ENCODE measurements at places on chromosomes 16 and 17. TPM values are rescaled to one million over a fixed set of nuclear protein-coding genes. Genes with fewer than 3 reads are reported as not detected.

GRCh38 chr16:67441271-67441753, 10.4 kb downstream of the HSD11B2 start:
- H3K36me3 ChIP-seq = peaks cover 72% of the 10 kb centered on the region
- H3K27me3 ChIP-seq = no peaks in the 10 kb centered on the region
- no peak overlapping the region for H3K27ac ChIP-seq
- no peaks in the 10 kb centered on the region for H3K4me1 ChIP-seq

DNA sequence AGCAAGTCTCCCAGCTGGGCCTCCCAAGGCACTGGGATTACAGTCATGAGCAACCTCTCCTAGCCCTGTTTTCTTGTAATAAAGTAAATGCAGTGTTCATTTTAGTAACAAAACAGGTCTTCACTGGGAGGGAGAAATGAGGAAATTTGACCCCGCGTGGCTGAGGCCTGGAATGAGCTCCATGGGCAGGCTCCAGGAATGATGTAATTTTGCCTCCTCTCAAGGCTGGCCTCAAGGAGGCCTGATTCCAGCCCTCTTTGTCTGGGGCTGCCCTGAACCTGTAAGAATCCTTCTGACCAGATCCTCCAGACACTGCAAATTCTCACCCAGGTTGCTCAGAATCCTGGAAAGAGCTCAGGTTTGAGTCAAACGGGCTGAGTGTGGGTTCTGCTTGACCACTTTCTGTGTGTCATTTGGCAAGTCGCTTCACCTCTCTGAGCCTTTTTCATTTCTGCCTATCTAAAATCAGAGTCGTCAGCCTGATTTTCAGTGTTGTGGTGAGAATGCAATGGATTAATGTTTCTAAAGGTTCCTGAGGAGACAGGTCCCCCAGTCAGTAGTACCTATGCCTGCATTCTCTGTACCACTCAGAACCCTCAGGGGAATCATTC, 57.1 kb downstream of the RAB11FIP4 start:
- H3K36me3 ChIP-seq = no peaks in the 10 kb centered on the region
- H3K4me3 ChIP-seq = no peak overlapping the region
- no peaks in the 10 kb centered on the region for H3K4me1 ChIP-seq
- H3K27me3 ChIP-seq = no peaks in the 10 kb centered on the region
- H3K27ac ChIP-seq = no peak overlapping the region

- H3K4me3 ChIP-seq = no peak overlapping the region
- DNase-seq = no peak
- no peaks in the 10 kb centered on the region for H3K36me3 ChIP-seq
- H3K27ac ChIP-seq = no peak overlapping the region
Measured at GRCh38 chr17:79878329-79878947, 39.2 kb upstream of the CBX4 start.

DNA sequence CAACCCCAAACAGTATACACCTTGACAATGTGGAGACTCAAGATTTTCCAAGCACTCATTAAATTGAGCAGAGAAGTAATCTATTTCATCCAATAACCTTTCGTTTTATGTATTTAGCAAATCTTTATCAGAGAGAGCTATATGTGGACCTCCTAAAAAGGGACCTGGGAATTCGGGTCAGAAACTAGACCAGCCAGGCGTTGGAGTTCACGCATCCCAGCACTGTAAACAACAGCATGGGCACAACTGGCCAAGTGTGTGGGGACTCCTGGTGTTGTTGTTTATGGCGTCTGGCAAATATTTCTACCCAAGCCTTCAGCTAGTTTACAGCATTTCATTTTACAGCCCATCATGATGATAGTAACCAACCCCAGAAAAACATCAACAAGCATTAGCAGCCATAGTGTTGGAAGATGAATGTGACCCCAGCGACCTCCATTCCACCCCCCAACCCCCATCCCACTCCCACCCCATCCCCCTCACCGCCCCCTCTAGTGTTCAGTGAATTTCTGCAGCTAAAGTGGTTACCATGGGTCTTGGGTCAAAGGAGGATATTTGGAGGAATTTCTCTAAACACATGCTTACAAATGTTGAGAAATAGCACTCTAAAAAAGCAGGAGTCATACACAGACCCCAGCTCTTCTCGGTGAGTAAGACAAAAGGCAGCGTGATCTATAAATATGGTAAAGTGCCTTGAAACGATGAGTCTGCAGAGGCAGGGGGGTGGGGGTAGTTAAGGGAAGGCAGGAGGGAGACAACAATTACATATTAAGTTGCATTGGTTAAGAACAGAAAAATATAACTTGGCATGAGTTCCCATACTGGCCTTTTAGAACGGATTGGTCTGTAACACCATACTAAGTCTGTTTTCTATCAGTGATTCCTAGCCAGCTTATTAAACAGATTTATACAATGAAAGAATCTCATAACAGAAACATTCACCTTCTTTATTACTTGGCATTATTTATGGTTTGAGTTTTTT, 91.4 kb upstream of the TBX2 start:
- no peak for DNase-seq
- H3K27ac ChIP-seq = no peak overlapping the region
- no peak overlapping the region for H3K4me3 ChIP-seq
- no peaks in the 10 kb centered on the region for H3K27me3 ChIP-seq

GRCh38 chr16:1066584-1067172, 5.9 kb upstream of the SSTR5 start:
- no peak for DNase-seq
- no peak overlapping the region for H3K27ac ChIP-seq
- H3K4me3 ChIP-seq = no peak overlapping the region
- no peaks in the 10 kb centered on the region for H3K36me3 ChIP-seq
- H3K4me1 ChIP-seq = no peaks in the 10 kb centered on the region
- H3K27me3 ChIP-seq = peaks cover 31% of the 10 kb centered on the region

C16orf74 gene
- total RNA-seq = 2.9 TPM

CRYBA1 gene
- not detected for total RNA-seq

DNA sequence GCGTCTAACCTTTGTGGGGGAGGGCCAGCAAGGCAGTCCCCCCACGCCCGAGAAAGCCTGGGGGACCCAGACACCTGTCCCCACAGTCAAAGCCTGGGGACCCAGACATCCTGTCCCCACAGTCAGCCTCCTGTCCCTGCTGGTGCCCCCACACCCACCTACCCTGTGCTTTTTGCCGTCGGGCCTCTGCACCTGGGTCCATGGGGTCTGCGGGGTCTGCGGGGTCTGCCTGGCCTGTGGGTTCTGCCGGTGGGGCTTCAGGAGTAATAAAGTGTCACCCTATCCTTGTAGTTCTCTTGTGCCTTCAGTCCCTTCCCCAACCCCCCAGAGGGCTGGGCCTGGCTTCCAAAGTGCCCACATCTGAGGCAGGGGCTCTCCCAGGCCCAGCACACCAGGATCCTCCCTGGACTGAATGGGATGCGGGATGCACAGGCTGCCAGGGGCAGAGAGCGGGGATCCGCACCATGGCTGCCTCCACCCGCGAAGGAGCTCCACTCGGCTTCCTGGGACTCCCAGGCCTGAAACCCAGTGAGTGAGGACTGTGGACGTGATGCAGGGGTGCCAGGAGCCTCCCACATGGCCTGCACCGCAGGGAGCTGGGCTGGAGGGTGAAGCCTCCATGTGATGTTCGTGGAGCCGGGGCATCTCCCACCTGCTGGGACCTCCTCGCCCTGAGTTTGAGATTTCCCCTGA, 16.3 kb upstream of the DPEP1 start:
- peaks cover 35% of the 10 kb centered on the region for H3K4me1 ChIP-seq
- H3K27ac ChIP-seq = no peak overlapping the region
- H3K27me3 ChIP-seq = no peaks in the 10 kb centered on the region
- no peak overlapping the region for H3K4me3 ChIP-seq

DNA sequence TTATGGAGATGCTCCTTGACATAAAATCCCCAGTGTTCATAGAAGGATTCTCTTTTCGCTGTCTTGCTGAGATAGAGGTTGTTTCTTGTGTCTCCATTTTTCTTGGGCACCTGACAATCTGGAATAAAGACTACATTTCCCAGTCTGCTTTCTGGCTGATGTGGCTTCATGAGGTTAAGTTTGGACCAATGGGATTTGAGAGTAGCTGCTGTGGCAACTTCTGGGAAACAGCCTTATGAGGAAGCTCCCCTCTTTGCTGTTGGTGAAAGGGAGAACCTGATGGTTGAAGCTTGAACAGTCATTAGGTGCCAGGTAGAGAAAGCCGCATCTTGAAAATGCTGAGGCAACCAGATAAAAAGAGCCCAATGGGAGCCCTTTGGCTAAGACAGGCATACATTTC, 24.4 kb downstream of the HS3ST4 start:
- no peak for DNase-seq
- no peaks in the 10 kb centered on the region for H3K27me3 ChIP-seq
- no peak overlapping the region for H3K4me3 ChIP-seq
- no peaks in the 10 kb centered on the region for H3K4me1 ChIP-seq
- no peaks in the 10 kb centered on the region for H3K36me3 ChIP-seq
- no peak overlapping the region for H3K27ac ChIP-seq

GRCh38 chr16:82621781-82622180, 5.0 kb upstream of the CDH13 start:
- H3K27ac ChIP-seq = no peak overlapping the region
- H3K27me3 ChIP-seq = peaks cover 25% of the 10 kb centered on the region
- no peaks in the 10 kb centered on the region for H3K36me3 ChIP-seq
- no peak for DNase-seq
- H3K4me3 ChIP-seq = no peak overlapping the region

DNA sequence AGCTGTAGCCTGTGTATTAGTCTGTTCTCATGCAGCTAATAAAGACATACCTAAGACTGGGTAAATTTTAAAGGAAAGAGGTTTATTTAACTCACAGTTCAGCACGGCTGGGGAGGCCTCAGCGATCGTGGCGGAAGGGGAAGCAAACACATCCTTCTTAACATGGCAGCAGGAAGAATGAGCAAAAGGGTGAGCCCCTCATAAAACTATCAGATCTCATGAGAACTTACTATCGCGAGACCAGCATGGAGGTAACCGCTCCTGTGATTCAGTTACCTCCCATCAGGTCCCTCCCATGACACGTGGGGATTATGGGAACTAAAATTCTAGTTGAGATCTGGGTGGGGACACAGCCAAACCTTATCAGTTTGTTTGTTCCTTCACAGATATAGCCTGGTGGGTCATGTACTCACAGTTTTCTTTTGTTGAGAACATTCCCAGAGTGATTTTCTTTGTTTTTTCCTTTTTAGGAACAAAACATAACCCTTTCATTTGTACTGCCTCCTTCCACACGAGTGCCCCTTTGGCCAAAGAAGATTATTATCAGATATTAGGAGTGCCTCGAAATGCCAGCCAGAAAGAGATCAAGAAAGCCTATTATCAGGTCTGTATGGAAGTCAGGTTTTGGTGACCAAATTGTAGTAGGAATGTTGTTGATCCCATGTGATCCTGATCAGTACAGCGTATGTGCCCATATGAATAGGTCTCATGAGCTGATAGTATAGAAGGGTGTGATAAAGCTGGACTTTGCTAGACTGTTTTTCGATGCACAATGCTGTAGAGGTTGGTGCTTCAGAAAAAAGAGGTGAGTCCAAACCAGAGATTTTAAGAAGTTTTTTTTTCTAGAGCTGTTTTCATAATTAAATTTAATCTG, 8.5 kb downstream of the DNAJA3 start:
- no peak overlapping the region for H3K4me3 ChIP-seq
- no peak for DNase-seq
- H3K27ac ChIP-seq = no peak overlapping the region
- no peaks in the 10 kb centered on the region for H3K4me1 ChIP-seq
- H3K27me3 ChIP-seq = no peaks in the 10 kb centered on the region

PRSS27 gene
- total RNA-seq = 0.28 TPM

DNA sequence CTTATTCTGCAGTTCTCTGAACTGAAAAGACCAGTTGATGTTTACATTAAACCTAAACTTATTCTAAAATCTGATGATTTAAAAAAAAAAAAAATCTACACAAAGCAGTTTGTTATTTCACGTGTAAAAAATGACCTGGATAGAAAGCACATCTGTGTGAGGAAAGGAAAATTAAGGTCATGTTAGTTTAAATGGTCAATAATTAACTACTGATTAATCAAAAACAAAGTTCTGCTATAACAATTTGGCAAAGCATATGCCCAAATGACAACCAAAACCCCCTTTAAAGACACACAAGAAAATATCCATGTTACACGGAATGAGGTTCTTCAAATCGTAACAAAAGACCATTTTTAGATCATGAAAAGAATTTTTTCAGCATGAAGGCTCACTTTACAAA, 30.4 kb downstream of the CACNG1 start:
- DNase-seq = no peak
- H3K36me3 ChIP-seq = peaks cover 34% of the 10 kb centered on the region
- no peak overlapping the region for H3K4me3 ChIP-seq

EFNB3 gene
- total RNA-seq = not detected

CTDNEP1 gene
- total RNA-seq = 80.7 TPM

- DNase-seq = no peak
- no peak overlapping the region for H3K4me3 ChIP-seq
- no peaks in the 10 kb centered on the region for H3K4me1 ChIP-seq
- no peak overlapping the region for H3K27ac ChIP-seq
- no peaks in the 10 kb centered on the region for H3K27me3 ChIP-seq
Measured at GRCh38 chr17:74245145-74245831, 28.7 kb upstream of the DNAI2 start.

- H3K4me3 ChIP-seq = peak within 1 kb of the TSS; percentile 98
- peaks cover 72% of the 10 kb centered on the region for H3K4me1 ChIP-seq
- DNase-seq = peak; percentile 94
- H3K27me3 ChIP-seq = no peaks in the 10 kb centered on the region
- peak within 1 kb of the TSS; percentile 87 for H3K27ac ChIP-seq
Measured at GRCh38 chr17:81512562-81513371, at the start of gene ACTG1. ACTG1 (minus strand) TSS chr17:81512799; CDS start chr17:81512354, 445 bp downstream.

DNA sequence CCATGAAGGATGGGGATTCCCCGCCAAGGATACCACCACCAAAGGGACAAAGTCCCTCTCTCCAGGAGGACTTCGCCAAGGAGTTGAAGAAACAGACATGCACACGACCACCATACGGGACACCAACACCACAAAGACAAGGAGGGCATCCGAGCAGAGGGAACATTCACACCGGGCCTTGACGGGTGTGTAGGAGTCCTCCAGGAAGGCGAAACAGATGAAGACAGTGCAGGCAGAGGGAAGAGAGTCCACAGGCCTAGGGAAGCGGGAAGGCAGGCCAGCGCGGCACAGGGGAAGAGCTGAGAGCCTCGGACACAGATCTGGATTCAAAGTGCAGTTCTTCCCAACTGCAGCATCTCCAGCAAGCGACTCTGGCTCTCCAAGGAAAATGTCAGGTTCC, 10.8 kb downstream of the COTL1 start:
- no peaks in the 10 kb centered on the region for H3K27me3 ChIP-seq
- peaks cover 97% of the 10 kb centered on the region for H3K4me1 ChIP-seq
- no peak for DNase-seq
- H3K4me3 ChIP-seq = no peak overlapping the region
- peak overlapping the region; percentile 51 for H3K27ac ChIP-seq
- H3K36me3 ChIP-seq = peaks cover 18% of the 10 kb centered on the region

- H3K36me3 ChIP-seq = peaks cover 30% of the 10 kb centered on the region
Measured at GRCh38 chr17:7260151-7260550, 2.1 kb downstream of the CLDN7 start.
